ENCODE measurements at places on chromosomes 7 and 10. TPM values are rescaled to one million over a fixed set of nuclear protein-coding genes. Genes with fewer than 3 reads are reported as not detected.
A peak's percentile ranks its signal among the peaks of the same experiment; 100 is the strongest.

GRCh38 chr10:24238519-24239247 is 29.7 kb downstream of the KIAA1217 start:
- H3K27ac ChIP-seq = no peak overlapping the region
- H3K4me1 ChIP-seq = no peaks in the 10 kb centered on the region
- peaks cover 16% of the 10 kb centered on the region for H3K27me3 ChIP-seq
- H3K4me3 ChIP-seq = no peak overlapping the region
- H3K36me3 ChIP-seq = no peaks in the 10 kb centered on the region
- DNase-seq = no peak

Gene ITGA8
- total RNA-seq = not detected

Gene SCIN
- not detected for total RNA-seq

DNA sequence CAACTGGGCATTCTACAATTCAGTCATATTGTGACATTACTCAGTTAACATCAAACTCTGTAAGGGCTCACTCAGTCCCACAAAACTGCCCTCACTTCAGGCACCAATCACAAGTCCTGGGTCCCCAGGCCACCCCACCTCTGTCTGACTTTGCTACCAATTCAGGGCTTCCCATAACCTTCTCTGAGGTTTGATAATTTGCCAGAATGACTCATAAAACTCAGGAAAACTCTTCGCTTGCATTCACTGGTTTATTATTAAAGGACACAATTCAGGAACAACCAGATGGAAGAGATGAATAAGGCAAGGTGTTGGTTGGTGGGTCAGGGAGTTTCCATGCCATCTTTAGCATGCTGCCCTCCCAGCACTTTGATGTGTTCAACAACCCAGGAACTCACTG is 41.3 kb downstream of the AVL9 start:
- H3K27me3 ChIP-seq = no peaks in the 10 kb centered on the region
- peaks cover 13% of the 10 kb centered on the region for H3K36me3 ChIP-seq
- H3K27ac ChIP-seq = no peak overlapping the region
- DNase-seq = no peak

DNA sequence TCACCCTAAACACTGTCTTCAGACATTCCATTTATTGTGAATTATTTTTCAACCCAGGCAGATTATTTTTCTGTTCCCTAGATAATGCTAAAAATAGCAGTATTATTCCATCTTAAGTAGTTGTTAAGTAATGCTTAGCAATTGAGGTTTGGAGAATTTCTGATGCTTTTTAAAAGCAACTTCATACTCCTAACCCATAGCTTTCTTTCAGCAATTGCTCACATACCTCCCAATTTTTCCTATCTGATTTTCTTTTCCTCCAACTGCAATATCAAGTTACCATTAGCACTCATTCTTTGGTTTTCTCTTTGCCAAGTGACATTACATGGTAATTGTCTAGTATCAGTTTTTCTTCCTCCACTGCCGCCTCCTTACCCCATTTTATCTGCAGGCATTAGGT is 104.7 kb downstream of the GPR85 start:
- DNase-seq = no peak
- no peak overlapping the region for H3K27ac ChIP-seq
- H3K4me1 ChIP-seq = no peaks in the 10 kb centered on the region

- peak; percentile 30 for DNase-seq
- peaks cover 11% of the 10 kb centered on the region for H3K36me3 ChIP-seq
- H3K27me3 ChIP-seq = no peaks in the 10 kb centered on the region
- peaks cover 33% of the 10 kb centered on the region for H3K4me1 ChIP-seq
- no peak overlapping the region for H3K4me3 ChIP-seq
Observed at GRCh38 chr10:69407621-69408301, 9.0 kb downstream of the TACR2 start.

DNA sequence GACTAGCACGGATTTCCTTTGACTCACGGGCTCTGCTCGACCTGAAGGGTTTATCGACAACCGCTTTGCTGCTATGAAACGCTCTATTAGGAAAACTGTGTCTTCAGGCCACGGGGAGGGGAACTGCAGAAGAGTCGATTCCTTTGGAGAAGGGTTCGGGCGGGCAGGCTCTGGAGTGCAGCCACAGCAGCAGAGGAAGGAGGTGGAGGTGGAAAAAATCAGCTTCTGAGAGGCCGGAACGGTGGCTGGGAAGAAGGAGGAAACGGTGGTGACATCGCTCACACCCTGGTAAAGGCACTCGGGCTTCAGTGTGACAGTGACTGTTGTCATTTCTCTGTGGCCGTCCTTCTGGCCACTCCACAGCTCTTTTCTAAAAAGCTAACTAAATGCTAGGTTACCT is 64.6 kb upstream of the MGMT start:
- no peaks in the 10 kb centered on the region for H3K4me1 ChIP-seq
- H3K27ac ChIP-seq = no peak overlapping the region
- H3K36me3 ChIP-seq = no peaks in the 10 kb centered on the region
- no peak for DNase-seq
- H3K27me3 ChIP-seq = no peaks in the 10 kb centered on the region

Gene EPHB6
- total RNA-seq = 5.7 TPM

DNA sequence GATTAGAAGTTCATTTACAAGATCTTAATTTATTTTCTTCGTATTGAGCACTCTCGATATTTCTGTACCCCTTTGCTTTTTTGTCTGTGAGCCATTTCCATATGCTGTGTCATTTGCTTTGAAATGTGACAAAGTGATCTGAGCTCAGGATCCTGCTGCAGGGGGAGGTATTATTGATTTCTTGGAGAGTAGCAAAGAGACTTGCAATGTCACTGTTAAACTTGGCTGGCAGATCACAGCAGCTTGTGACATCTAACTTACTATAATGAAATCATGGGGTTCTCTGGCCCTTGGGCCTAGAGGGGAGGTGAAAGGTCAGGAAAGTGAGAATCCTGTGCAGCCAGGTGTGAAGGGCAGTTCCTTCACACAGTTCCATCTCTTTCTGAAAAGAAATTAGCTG is 923.4 kb downstream of the REEP3 start:
- no peak overlapping the region for H3K27ac ChIP-seq
- H3K27me3 ChIP-seq = no peaks in the 10 kb centered on the region
- H3K4me1 ChIP-seq = no peaks in the 10 kb centered on the region
- no peak for DNase-seq
- H3K4me3 ChIP-seq = no peak overlapping the region

Gene SPDYE8
- total RNA-seq = not detected

DNA sequence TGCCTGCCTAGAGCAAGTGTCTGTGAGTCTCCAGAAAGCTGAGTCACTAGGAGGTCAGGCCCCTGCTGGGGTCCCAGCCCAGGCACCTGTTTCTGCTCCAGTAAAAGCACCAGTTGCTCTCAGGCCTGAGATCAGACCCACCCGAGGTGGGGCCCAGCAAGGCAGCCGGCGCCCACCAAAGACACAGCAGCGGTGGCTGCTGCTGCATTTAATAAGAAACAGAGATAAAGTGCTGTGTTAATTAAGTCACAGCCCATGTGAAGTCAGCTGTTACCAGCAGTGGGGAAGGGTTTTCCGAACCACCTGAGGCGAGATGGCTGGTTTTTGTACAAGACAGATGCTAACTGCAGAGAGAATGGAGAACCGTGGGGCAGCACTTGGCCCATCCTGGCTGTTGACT is 12.1 kb upstream of the LRRC18 start:
- no peak overlapping the region for H3K27ac ChIP-seq
- no peak for DNase-seq
- peaks cover 5% of the 10 kb centered on the region for H3K27me3 ChIP-seq

Gene LRRD1
- not detected for total RNA-seq

DNA sequence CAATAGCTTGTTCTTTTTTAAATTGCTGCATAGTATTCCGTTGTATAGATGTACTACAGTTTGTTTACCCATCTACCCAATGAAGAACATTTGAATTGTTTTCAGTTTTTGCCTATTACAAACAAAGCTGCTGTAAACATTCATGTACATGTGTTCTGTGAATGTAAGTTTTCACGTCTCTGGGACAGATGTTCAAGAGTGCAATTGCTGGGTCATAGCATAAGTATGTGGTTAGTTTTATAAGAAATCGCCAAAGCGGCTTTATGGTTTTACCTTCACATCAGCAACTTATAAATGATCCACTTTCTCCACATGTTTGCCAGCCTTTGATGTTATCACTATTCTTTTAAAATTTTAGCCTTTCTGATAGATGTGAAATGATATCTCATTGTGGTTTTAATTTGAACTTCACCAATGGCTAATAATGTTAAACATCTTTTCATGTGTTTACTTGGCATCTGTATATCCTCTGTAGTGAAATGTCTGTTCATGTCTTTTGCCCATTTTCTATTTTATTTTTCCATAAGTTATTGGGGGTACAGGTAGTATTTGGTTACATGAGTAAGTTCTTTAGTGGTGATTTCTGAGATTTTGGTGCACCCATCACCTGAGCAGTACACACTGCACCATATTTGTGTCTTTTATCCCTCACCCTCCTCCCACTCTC is 73.5 kb downstream of the TBXAS1 start:
- H3K27me3 ChIP-seq = peaks cover 6% of the 10 kb centered on the region
- H3K4me3 ChIP-seq = no peak overlapping the region
- DNase-seq = no peak
- peaks cover 21% of the 10 kb centered on the region for H3K36me3 ChIP-seq

GRCh38 chr10:7045891-7046599 is 364.8 kb downstream of the SFMBT2 start:
- H3K4me1 ChIP-seq = peaks cover 36% of the 10 kb centered on the region
- H3K36me3 ChIP-seq = peaks cover 11% of the 10 kb centered on the region
- peak; percentile 53 for DNase-seq

DNA sequence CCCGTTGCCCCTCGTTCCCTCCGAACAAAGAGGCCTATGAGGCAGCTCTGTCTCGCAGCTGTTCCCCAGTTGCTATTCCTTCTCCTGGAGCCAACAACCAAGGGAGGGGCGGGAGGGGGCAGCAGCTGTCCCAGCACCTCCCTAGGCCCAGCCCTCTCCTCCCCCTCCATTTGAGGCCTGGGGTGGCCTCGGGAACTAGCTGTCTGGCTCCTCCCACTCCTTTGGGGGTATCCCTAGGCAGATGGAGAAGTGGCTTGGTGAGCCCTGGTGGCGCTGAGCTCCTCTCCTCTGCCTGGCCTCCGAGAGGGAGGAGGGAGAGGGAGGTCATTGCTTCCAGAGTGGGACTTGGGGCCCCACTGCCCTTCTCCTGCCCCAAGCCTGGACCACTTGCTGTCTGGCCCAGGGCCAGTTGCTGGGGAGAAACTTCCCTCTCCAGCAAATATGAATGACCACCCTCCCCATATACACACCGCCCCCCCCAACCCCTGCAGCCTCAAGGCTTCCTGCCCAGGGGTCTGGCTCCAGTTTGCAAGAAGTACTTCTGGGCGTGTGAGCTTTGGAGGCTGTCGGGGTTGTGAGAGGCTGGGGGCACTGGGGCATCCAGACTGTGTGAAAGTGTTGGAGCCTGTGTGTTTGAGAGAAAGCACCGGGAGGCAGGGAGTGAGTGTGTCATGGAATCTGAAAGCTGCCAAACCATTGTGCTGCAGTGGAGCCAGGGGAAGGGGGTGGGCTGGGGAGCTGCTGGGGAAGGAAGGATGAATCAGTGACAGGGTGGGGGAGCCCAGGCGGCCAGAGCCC is 3.1 kb downstream of the FLNC start:
- no peaks in the 10 kb centered on the region for H3K36me3 ChIP-seq
- no peak overlapping the region for H3K4me3 ChIP-seq
- peaks cover 34% of the 10 kb centered on the region for H3K27me3 ChIP-seq
- H3K27ac ChIP-seq = no peak overlapping the region

Gene SRGN
- 468 TPM for total RNA-seq

DNA sequence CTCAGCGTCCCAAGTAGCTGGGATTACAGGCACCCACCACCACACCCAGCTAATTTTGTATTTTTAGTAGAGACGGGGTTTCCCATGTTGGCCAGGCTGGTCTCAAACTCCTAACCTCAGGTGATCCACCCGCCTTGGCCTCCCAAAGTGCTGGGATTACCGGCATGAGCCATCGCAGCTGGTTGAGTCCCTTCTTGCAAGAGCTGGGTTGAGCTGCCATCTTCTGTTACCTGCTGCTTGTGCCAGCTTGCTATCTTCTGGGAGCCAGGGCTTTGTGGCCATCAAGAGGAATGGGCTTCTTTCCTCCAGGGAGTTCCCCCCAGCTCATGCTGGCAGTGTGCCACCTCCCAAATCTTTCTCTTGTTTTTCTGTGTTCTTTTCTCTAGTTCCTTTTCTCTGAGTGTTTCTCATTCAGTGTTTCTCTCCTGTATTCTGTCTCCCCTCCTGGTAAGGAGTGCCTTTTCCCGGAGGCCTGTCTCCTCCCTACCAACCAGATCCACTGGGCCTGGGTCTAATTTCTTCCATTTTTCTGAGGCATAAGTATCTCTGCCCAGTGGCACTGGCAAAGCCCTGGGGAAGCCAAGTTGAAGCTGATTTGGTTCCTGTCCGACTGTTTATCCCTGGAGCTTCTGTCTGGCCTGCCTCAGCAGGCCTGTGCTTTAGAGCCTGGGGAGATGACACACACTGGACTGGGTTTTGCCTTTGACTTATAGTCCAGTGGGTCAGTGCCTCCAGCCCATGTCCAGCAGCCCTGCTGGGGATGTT is 3.7 kb downstream of the DBNL start:
- H3K4me1 ChIP-seq = peaks cover 69% of the 10 kb centered on the region
- peak overlapping the region; percentile 95 for H3K27ac ChIP-seq
- peaks cover 76% of the 10 kb centered on the region for H3K36me3 ChIP-seq

Gene VCL
- 71.8 TPM for total RNA-seq

Gene TRIM73
- total RNA-seq = 9.0 TPM

DNA sequence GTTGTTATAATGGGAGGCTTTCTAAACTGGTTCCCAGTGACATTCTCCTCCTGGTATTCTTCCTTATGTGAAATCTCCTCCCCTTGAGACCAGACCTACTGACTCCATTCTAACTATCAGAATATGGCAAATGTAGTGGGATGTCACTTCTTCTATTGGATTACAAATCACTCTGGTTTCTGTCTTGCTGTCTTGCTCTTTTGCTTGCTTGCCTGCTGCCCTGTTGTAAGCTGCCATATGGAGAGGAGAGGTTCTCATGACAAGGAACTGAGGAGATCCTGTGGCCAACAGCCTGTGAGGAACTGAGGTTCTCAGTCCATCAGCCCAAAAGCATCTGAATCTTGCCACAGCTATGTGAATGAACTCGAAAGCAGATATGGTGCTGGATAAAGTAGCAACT is 4.7 kb upstream of the NRCAM start:
- no peaks in the 10 kb centered on the region for H3K36me3 ChIP-seq
- no peak overlapping the region for H3K4me3 ChIP-seq

- H3K36me3 ChIP-seq = no peaks in the 10 kb centered on the region
- H3K27ac ChIP-seq = peak overlapping the region; percentile 23
- DNase-seq = peak; percentile 18
- no peak overlapping the region for H3K4me3 ChIP-seq
Observed at GRCh38 chr10:34280599-34281374, 534.3 kb downstream of the PARD3 start.

DNA sequence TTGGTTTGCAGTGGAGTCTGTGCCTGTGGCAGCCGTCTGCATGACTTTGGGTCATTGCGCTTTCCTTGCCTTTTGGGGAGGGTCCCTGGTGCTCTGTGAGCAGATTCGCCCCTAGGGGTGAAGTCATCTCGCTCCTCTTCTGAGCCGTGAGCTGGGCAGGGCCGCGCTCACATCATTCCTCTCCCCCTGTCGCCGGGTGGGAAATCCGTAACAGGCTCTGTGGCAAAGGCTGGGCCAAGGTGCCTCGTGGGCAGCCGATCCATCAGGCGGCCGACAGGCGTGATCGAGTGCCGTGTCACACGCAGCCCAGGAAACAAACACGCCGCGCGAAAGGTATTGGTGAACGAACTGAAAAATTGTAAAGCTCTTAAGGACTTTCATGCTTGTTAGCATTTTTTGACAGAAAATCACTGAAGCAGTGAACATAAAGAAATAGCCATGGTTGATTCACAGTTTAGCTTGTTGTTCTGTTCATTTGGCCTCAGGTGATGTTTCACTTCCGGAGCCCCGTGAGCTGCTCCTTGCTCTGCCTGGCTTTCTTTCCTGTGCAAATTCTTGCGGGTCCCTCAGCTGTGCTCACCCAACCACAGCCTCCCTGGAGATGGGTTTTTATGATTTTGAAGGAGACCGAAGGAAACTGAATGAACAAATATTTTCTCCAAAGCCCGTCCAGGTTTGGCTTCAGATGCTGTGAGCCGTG is 122.1 kb downstream of the NKX6-2 start:
- no peaks in the 10 kb centered on the region for H3K36me3 ChIP-seq
- H3K4me3 ChIP-seq = no peak overlapping the region
- H3K27me3 ChIP-seq = no peaks in the 10 kb centered on the region

Gene TSPAN33
- total RNA-seq = 0.86 TPM
